ENCODE measurements at places on chromosomes 4 and X.

- no peak for DNase-seq
These were observed 92.8 kb downstream of the NFKB1 start for GRCh38 chr4:102594000-102594399.

GRCh38 chr4:16043642-16044498 lies 40.0 kb downstream of the PROM1 start:
- DNase-seq: no peak

DNA sequence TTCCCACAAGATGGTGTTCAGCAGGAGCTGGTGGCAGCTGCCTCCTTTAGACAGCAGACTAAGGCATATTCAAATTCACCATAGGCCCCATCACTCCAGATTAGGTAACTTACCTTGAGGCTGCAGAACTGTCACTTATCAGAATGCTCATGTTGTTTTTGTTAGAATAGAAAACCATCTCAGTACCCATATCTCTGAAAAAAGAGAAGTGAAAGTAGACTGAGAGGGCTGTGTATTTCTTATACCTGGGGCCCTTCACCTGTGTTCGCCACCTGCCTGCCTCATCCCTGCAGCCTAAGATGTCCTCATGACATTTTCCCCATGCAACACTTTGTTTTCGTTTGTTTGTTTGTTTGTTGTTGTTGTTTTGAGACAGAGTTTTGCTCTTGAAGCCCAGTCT lies 32.9 kb upstream of the SPRY1 start:
- peak; percentile 17 for DNase-seq

GRCh38 chrX:148672517-148672916 lies 172.1 kb downstream of the AFF2 start:
- no peak for DNase-seq

GRCh38 chr4:11801466-11802446 lies 373.1 kb upstream of the HS3ST1 start:
- DNase-seq: no peak

DNA sequence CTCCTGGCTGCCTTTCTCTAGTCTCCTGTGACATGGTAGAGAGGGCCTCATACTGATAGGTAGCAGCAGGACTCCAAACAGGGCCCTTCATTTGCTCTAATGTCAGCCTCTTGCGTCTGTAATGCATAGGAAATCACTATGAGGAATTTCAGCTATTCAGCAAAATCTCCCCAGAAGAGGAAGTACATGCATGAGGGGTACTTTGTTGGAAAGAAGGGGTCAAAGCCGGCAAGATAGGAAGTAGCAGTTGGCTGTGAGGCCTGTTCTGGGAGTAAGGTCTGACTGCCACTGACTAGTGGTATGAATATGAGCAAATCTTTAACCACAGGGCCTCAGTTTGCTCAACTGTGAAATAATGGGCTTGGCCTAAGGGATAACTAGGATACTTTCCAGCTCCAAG lies 283.2 kb downstream of the ARHGAP10 start:
- DNase-seq: peak; percentile 82

GRCh38 chr4:181863856-181864255 lies 379.3 kb upstream of the TENM3 start:
- no peak for DNase-seq

- DNase-seq: peak; percentile 58
These were observed 248.2 kb downstream of the PARM1 start for GRCh38 chr4:75180790-75181776.

- peak; percentile 86 for DNase-seq
These were observed 238.2 kb upstream of the MAD2L1 start for GRCh38 chr4:120304801-120305200.
